ENCODE measurements at places on chromosomes 6 and 20.
A peak's percentile ranks its signal among the peaks of the same experiment; 100 is the strongest.

GRCh38 chr6:122829456-122829855, 40.4 kb downstream of the SMPDL3A start:
- no peak for DNase-seq

GRCh38 chr20:20413810-20414281, 45.9 kb downstream of the INSM1 start:
- no peak for DNase-seq

DNA sequence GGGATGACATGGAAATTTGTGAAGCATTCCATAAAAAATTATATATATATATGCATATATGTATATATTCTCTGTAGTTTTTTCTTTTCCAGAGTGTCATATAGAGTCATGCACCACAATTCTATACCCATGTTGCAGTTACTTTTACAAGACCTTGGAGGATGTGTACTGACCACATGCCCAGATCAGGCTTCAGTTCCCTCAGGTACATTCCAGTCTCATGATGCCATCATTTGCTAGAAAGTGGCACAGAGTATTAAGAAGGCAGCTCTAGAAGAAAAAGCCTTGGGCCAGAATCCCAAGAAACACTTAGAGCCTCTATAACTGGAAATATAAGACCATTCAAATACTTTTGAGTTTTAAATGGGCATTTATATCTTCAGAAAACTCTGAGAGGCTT, 685.5 kb upstream of the FLRT3 start:
- DNase-seq = no peak

DNA sequence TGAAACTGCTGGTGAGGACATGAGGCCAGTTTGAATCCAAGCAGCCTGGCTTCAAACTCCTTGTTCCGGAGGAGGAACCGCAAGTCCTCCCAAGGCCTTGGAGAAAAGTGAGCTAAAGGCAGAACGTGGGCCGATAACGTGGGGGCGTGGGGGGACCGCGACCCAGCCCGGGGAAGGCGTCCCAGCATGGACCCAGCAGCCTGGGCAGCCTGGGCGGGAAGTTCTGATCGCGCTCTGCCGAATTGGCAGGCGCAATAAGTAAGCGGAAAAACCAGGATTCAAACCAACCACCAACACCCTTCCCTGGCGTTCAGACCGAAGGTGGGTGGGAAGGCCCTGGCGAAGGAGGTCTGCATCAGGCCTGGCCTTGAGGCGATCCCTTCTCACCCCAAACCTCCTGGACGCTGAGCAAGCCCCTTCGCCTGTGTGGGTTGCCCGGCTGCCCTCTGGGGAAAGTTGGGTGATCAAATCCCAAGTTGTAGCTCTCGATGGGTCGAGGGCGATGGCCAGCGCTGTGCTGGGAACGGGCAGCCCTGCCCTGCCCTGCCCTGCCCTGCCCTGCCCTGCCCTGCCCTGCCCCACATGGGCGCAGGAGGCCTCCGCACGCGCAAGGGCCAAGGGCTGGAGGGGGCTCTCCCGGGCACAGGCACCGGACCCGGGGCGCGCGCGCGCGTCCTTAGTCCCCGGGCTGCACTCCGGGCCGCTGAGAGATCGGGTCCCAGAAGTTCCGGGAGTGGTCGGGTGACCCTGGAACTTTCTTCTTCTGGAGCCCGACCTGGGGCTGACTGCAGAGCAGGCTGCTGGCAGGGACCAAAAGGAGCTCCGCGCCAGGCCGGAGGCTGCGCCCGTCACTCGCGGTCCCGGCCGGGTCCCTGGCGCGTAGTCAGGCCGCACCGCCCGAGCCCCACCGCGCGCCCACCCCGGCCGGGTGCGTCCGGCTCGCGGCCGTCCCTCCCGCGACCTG, 637 bp upstream of the SLC22A3 start:
- DNase-seq = no peak

GRCh38 chr6:43434001-43434840, 6.9 kb downstream of the ABCC10 start:
- DNase-seq = no peak

DNA sequence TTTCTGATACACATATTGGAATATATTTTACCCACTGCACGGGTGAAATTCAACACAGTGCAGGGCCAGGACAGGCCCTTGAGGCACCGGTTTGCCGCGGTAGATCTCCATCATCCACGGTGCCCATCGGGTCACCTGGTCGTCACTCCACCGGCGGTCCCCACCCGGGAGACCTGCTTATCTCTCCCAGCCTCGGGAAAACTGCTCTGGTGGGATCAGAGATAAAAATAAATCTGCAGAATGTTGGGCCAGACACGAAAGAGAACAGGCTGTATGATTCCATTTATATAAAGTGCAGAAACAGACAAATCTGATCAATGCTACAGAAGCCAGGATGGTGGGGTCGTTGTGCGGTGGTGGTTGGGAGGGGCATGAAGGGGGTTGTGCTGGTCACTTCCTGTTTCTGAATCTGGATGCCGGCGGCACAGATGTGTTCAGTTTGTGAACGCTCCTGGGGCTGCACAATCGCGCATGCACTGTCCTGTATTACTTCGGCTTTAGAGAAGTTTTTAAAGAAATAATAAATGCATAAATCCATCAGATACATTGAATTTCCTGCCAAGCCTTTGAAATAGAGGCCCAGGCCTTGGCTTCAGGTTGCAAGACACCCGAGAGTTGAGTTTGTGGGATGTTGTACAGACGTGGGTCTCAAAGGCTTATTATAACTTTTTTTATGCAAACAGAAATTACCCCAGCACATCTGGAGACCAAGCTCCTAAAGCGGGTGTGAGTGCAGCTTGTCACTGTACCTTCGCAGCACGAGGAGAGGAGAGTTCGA, 54.3 kb downstream of the ANKRD60 start:
- no peak for DNase-seq

DNA sequence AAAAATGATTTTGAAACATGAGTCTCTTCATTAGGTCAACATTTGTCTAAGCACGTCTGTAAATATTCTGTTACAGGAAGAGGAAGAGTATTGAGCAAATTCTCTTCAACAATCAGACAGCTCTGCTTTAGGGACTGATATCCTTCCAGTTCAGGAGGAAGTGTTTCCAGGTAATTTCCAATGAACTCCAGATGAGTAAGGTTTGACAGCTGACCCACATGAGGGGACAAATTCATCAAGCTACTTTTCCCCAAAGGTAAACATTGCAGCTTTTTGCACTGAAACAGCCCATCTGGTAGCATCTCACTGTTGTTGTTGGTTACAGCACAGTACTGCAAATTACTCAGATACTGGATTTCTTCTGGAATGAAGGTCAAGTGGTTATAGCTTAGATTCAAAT, 18.1 kb downstream of the ENPP1 start:
- DNase-seq = no peak

DNA sequence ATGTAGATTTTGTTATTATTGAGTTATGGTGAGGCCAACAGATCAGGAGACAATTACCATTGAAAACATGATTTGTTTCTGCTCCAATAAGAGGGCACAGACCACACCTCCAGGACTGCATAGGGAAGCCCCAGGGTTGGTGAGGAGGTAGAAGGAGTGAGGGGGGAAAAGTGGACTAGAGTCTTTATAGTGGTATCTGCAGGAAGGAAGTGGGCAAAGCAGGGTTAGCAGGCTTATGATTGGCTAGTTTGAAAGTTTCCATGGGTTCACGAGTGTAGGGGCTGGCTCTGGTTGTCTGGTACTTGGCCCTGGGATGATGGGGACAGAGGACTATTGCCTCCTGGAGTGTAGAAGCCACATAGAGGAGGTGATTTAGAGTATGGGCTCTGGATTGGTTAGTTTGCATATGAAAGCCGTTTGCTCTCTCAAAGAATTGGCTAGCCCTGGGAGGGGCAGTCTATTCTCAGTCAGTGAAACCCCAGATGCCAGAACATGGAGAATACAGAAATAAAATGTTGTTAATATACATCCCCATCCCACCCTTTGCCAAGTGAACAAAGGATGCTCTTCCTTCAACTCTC, 156.6 kb downstream of the KLHL32 start:
- DNase-seq = no peak

- DNase-seq = no peak
These were observed 373.4 kb upstream of the SYNCRIP start for GRCh38 chr6:86016077-86016476.

DNA sequence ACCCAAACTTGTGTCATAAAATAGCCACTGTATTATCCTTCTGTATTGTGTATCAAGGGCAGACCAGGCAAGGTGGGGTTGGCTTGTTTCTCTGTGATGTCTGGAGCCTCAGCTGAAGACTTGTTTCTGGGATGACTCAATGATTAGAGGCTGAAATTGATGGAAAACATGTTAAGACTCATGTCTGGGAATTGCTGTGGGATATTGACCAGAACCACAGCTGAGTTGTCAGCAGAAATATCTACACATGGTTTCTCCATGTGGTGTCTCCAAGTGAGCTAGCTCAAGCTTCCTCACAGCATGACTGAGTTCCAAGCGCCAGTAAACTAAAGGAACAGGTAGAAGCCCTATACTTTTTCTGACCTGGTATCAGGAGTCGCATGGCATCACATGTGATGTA, 128.5 kb upstream of the SYNDIG1 start:
- no peak for DNase-seq

- no peak for DNase-seq
These were observed 541.2 kb upstream of the FLRT3 start for GRCh38 chr20:14878676-14879019.

DNA sequence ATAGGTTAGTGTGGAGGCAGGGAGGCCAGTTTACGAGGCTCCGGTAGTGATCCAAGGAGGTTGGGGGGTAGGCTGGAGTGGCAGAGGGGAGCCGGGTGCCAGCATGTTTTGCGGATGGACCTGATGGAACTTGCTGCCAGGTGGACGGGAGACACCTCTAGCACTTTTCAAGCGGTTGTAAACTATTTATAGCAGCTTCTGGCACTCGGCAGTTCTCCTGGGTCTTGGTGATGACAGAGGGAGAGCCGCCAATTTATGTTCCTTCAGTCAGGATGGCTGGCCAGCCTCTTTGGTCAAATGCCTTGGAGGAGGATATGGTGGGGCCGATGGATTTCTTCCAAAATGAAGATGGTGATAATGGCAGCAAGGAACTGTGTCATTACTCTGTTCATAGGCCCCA, 28.8 kb downstream of the TFAP2C start:
- no peak for DNase-seq

DNA sequence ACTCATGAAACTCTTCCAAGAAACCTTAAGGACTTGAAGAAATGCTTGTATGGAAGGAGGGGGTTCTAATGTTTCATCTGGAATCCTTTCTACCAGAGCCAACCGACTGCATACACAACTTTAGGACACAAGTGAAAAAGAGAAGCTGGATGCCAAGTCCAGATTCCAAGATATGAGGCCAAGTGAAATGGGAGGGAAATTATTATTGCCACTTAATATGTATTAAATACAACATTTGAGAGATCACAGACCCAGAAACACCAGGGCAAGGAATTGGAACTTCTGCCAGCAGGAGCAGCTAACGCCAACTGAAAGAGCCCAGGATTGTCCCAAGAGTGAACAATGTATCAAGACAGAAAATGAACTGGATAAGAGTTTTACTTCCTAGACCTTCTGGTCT, 144.2 kb downstream of the ARHGAP18 start:
- DNase-seq = no peak

DNA sequence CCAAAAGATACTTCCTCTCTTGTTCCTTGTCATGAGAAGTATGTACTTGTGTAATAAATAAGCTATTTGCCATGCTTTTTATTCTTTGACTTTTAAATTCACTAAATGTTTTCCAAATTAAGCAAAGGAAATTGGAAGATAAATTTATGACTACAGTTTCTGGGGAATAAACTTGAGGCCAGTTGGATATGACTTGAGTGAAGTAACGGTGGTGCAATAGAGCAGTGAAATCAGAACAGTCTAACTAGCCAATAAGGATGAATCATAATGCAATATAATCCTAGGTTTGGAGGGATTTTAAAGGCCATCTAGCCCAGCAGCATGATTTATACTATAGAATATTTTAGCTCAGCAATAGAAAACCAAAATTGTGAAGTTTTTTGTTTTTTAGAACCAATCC, 183.8 kb upstream of the TCF21 start:
- no peak for DNase-seq

DNA sequence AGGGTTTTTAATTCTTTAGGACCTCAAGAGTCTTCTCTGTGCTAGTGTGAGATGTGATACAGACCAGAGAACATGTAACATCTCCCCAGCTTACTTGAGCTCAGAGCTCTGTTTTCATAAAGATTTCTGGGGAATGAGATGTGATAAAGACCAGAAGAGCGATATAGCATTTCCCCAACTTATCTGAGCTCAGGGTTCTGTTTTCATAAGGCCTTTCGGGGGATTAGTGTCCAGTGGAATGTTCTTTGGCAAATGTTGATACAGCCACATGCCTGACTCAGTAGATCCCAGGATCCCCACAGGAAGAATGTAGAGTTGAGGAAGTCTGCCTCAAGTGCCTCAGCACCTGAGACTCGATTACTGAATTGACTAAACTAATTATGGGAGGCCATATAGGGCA, 18.7 kb upstream of the TOP1 start:
- no peak for DNase-seq

GRCh38 chr6:92942549-92942948, 476.8 kb downstream of the EPHA7 start:
- DNase-seq = no peak

DNA sequence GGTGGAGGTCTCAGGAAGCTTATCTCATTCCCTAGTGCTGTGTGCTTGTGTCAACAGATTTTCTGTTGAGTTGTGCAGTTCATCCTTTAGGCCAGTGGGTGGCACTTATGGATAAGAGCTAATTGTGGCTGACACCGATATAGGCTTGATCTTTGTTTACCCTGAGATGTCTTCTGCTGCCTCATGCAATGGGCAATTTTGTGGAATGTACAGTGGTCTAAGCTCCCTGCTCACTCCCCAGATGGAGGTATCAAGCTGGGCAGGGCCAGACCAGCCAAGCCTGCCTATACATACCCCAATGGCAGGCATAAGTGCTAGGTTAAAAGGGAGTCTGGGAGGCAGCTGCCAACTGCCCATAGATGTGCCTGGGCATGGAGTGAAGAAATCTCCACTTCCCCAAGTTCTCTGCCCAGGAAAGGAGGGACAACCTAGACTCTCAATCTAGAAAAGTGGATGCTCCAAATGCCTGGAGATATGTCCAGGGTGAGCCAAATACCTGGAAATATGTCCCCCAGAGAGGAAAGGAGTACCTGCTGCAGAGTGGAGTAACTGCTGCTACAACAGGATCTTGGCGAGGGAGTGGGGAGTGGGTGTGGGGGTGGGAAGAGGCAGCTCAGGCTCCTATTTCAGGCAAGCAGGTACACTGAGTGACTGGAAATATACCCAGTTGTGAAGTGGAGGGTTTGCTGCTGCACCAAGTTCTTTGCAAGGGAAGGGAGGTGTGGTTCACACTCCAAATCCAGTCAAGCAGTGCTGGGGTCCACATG, 53.2 kb upstream of the ARG1 start:
- DNase-seq = peak; percentile 17

DNA sequence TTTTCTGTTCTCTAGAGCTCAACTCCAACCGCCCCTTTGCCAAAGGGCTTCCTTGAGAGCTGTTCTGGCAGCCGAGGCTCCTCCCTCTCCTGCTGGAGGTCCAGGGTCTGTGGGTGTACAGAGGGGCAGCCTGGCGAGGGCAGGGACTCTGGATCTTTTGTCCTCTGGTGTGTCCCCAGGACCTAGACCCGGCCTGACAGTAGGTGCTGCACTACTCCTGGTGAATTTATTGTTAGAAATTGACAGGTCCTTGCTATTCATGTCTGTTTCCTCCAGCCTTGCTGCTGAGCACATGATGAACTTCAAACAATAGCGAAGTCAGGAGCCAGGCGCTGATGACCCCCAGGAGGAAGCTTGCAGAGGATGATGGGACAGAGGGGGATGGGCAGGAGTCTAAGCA, 234.7 kb upstream of the SULF2 start:
- no peak for DNase-seq

Measured in stimulated activated CD8-positive, alpha-beta memory T cell treated with anti-CD3 and anti-CD28 coated beads, Interleukin-7, amount 100 ng/mL, for 4 hours (primary cell).